ENCODE measurements at places on chromosomes 1 and 21.

DNA sequence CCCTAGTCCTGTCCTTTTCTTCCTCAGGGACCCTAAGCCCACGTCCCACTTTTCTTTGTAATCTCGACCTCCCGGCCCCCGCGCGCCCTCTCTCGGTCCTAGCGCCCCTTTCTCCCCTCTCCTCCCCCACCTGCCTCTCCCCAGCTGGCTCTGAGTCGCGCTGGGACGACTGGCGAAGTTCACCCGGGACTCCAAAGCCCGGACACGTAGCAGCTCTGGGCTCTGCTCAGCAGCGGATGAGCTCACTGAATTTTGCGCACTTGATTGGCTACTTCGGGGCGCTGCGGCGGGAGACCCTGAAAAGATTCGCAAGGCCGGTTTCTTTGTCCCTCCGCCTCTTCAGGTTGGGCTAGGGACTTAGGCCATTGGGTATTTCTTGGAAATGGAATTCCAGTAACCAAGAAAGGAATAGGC is 16.3 kb upstream of the ACKR1 start:
- peak; percentile 57 for DNase-seq

GRCh38 chr1:54246116-54246721 is 46.3 kb downstream of the MRPL37 start:
- DNase-seq: no peak

DNA sequence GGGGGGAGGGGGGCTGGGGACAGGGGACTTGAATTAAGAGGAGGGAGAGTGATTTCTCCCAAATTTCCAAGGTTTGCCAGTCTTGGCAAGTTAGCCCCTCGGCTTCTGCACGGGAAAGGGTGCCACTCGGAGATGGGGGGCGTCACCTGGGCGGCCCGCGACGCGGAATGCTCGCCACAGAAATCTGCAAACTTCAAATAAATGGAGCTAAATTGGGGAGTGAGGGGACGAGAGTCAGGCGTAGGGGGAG is 885 bp upstream of the SSBP3 start:
- no peak for DNase-seq

DNA sequence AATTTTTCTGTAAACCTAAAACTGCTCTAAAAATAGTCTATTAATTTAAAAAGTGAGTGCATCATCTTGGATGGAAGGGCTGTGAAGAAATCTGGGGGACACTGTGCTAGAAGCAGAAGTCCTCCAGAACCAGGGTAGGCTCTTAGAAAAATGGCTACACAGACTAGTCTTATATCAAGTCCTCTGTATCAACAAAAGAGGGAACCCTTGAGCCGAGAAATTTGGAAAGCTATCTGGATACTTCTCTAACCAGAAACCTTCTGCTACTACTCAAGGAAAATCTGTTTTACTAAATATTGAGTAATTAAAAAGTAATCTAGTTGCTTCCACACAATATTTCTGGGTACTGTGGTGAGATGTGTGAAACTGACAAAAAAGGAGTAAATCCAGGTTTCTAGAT is 92.1 kb downstream of the WDR3 start:
- no peak for DNase-seq

DNA sequence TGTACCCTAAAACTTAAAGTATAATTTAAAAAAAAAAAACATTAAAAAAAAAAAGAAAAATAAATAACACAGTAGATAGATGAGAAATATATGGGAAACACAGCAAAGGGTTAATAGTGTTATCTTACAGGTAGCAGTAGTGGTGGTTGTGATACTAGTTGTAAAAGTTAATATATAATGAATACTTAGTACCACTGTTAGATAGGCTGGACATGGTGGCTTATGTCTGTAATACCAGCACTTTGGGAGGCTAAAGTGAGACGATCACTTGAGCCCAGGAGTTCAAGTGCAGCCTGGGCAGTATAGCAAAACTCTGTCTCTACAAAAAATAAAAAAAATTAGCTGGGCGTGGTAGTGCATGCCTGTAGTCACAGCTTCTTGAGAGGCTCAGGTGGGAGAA is 32.6 kb upstream of the CD46 start:
- DNase-seq: no peak

GRCh38 chr1:60911966-60912697 is 170.2 kb upstream of the NFIA start:
- DNase-seq: peak; percentile 37

DNA sequence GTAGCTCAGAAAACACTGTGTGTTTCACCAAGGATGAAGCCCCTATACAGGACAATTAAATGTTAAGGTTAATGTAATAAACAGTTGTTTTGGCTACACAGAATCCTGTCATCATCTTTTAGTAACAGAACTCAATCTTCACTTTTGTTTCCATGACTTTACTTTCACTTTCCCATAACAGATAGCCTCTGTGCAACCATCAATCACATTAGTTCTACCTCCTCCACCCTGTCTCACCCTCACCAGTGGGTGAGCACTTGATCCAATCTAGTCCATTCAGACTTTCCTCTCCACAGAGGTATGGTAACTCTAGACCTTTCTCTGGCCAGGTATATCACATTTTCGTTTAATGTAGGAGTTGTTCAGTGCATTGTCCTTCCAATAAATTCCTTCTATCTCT is 1018.5 kb downstream of the ADGRL2 start:
- DNase-seq: no peak

GRCh38 chr1:207861442-207862177 is 49.3 kb downstream of the CD34 start:
- DNase-seq: no peak

- no peak for DNase-seq
These were observed 731.6 kb upstream of the ADGRL4 start for GRCh38 chr1:79738101-79738500.

DNA sequence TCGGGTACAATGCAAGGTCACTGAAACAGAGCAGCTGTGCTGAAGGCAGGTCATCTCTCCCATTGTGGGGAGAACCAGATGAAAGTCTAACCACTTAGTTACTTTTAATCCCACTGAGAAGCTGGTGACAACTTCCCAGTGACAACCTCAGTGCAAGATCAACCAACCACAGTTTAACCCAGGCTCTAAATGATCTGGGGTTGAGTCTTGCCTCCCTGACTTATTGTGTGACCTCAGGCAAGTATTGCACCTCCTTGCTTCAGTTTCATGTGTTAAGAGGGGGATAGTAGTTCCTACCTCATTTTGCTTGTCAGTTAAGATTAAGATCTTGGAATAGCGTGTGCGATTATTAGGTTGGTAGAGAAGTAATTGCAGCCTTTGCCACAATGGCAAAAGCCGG is 3.2 kb downstream of the ZP4 start:
- DNase-seq: no peak
